Hepatic stellate cell (primary cell): ENCODE measurements at places on chromosomes 3 and 15.
A peak's percentile ranks its signal among the peaks of the same experiment; 100 is the strongest.

DNA sequence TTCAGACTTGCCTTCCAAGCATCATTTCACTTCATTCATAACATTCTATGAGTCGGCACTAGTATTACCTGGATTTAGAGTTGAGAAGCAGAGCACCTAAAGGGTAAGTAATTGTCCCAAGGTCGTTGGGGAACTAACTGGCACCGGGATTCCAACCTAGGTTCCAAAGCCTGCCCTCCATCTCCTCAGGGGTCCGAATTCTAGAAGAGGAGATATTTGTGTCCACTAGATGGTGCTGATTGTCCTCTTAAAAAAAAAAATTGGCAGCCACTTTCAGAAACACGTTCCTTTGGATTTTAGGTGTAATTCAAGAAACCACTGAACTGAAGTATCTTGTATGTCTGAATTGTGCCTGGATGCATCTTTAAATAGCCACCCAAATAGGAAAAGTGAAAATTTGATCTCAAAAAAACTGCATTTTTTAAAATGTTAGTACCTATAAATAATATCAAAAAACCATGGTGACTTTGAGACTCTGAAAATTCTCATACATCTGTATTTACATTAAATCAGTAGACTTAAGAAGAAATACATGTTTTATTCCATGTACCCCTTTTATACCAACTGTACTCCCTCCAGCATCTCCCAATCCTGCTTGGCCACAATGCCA is 3.9 kb upstream of the FSIP1 start:
- DNase-seq: peak; percentile 39

DNA sequence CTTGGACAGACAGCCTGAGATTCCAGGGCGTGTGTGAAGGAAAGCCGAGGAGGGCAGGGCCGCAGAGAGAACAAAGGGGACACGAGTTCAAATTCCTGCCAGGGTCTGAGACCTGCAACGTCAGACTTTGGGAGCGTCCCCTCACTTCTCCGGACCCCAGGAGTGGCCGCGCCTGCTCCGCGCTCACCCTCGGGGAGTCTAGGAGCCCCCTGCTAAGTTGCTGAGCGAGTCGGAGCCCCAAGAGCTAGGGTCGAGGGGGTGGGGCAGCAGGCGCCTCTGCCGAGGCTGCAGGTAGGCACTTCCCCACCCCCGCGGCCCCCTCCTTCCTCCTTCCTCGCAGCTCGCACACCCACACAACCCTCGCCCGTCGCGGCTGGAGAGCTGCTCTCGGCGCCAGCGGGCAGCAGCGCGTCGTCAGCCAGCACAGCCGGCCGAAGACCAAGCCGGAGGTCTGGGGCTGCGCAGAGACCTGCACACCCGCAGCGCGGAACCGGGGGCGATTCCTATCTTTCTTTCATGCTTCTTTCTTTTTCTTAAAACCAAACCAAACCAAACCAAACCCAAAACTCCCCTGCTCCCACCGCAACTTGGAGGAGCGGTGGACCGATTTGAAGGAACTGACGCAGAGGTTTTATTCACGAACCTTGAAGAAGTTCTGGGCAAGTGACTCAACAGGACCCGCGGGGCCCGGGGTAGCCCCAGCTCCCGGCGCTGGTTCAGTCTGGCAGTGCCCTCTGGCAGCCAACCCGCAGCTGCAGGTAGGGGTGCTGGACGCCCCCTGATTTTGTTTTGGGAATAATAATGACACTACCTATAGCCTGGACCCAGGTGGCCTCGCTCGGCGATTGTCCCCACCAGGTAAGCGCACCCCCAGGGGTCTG is at the start of gene ANKRD34C:
Gene ANKRD34C (plus strand): TSS at position 352 of the 881 bp plus-strand sequence. CDS start 10,563 bp downstream, outside the sequence.
- DNase-seq: no peak

DNA sequence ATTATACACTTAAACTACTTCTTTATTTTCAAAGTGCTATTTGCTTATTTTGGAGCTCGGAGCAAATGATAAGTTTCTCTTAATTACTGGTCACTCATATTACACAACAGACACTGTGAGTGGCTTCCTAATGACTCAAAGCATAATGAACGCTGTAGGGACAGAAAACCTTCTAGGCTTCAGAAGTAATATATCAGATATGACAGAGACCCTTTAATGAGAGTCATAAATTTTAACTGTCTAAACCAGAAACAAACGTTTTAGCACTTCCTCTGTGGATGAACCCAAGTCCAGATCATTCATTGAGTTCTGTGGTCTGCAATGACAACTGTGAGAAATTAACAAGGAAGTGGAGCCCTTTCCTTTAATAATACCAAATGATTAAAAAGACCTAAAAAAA is 66.6 kb downstream of the ARPP21 start:
- no peak for DNase-seq

DNA sequence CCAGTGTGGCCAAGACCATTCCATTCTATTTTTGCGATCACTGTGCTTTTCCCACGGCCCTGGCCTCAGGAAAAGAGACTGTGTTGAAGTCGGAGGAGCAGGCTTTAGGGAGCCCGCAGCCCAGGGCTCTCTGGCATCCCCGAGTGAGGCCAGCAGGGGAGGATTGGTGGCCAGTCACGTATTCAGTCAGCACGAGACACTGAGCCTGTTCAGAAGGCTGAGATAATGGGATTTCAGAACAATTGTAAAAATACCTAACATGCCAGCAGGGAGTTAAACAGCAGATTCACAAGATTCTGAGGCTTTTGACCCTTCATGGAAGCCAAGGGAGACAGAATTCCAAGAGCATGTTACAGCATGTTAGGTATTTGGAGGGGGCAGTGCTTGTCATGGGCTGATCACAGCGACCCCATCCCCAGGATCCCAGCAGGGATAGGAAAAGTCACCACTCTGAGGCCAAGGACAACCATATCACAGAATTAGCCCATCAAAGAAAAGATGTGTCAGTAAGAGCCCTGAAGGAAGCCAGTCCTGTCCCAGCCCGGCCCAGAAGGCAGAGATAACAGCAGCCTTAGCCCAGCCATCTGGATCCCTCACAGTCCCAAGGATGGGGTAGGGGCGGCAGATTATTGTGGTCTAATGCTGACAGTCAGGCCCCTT is 40.6 kb downstream of the AMOTL2 start:
- peak; percentile 86 for DNase-seq

DNA sequence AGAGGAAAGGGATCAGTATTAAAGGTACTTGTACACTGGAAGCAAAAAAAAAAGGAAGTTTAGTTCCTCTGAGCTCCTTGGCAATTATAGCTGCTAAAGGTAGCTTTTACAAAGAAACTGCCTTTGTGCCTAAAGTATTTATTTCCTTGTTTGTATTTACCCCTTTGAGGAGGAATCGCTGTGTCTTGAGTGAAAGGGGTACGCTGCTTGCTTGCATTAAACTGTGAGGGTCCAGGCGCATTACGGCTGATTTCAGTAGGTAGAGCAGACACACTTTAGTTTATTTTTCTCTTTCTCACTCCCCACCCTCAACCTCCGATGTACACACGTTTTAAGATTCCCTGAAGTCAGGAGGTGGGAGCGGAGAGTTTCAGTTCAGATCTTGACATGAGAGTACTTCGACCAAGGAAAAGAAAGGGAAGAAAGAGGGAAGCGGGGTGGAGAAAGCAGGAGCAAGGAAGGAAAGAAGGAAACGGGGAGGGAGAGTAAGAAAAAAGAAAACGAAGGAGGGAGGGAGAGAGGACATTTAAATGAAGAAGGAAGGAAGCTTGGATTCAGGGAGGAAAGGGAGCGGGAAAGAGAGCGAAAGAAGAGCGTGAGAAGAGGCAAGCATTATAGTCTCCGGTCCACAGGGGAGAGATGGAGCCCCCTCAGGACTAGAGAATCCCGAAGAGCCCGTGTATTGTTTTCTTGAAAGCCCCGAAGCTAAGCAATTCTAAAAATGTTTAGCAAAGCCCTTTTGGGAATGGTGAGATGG is 1.2 kb upstream of the MME start:
- DNase-seq: no peak

DNA sequence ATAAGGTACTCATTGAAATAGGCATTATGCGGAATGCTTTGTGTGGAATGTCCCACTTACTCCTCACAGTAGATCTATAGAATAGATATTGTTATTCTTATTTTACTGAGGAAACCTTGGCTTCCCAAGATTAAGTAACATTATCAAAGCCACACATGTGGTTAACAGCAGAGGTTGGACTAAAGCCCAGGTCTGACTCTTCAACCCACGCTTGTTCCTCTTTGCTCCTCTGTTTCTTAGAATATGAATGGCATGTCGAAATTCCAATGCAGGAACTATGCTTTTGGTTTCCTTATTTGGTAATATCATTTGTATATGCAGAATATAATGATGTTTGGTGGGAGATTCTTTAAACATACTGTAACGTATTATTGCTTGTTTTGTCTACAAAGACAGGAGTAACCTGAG is 818.8 kb upstream of the LMCD1 start:
- DNase-seq: peak; percentile 2

DNA sequence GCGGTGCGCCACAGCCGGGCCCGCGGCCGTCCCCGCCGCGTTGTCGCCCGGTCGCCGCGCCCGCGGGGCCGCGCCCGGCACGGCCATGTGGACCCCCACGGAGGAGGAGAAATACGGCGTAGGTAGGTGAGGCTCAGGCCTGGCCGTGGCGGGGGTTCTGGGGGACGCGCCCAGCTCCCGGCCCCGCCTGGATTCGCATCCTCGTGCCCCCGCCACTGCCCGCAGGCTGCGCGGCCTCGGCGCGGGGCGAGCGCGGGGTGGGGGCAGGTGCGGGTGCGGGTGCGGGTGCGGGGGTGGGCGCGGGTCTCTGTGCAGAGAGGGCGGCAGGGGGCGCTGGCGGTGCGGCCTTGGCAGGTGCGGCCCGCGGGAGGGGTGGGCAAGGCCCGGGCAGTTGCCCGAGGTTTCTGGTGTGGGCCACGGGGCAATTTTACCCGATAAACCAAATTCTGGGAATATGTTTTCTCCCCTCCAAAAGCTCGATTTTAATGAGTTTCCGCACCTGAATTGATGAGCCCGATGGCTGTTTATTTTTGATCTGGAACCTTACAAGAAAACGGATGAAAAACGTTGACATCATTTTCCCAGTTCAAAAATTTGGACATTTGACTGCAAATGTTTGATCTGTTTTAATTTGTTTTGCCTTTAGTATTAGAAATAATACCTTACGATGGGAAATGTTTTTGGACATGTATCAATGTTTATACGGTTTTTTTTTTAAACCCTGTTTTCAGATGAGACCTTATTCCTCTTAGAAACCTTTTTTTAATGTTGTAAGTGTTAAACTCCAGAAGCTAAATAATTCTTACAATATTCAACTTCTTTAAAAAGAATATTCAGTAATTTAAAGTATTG is 678 bp downstream of the DOCK3 start:
- no peak for DNase-seq

DNA sequence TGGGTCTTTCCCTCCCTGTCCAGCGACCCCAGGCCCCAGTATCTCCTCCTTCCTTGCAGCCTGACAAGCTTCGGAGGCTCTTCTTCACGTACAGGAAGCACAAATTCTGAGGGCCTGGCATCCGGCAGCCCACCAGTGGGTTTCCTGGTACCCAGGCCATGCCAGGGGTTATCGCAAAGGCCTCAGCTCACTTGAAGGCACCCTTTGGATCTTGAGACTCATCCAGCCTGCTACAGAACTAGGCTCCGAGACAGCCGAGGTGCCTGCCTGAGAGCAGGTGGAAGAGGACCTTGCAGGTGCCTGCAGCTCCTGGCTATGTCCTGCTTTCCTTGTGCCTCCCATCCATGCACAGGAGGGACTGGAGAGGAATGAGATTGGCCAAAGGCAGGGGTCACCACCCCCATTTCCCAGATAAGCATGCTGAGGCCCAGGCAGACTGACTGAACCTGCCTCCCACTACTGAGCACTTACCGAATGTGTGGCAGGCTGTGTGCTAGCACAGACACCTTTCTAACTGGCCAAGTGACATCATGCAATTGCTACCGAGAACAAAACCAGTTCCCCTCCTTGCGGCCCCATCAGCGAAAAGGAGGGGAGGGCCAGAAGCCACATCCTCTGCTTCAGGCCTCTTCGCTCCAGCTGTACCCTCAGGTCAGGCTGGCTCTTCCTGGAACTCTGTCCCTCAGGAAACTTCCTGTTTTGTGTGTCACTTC is 11.2 kb downstream of the SH2D7 start:
- DNase-seq: no peak

DNA sequence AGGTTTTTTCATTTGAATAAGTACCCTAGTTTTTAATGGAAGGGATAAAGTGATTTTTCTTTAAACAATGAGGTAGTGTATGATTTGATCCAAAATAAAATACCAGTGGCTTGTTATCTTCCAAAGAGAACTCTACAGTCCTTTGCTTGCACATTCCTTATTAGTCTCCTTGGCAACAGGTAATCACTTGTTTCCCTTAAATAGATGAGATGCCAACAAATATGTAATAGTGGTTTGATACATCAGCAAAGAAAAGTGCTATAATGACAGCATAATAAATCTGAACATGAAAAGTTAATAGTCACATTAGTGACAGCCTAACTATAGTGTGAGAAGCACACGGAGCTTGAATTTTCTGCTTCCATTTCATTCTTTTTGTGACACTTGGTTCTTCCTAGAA is 360.2 kb downstream of the ZNF385D start:
- DNase-seq: peak; percentile 7

GRCh38 chr15:52006702-52007340 is 12.2 kb upstream of the MAPK6 start:
- DNase-seq: no peak

DNA sequence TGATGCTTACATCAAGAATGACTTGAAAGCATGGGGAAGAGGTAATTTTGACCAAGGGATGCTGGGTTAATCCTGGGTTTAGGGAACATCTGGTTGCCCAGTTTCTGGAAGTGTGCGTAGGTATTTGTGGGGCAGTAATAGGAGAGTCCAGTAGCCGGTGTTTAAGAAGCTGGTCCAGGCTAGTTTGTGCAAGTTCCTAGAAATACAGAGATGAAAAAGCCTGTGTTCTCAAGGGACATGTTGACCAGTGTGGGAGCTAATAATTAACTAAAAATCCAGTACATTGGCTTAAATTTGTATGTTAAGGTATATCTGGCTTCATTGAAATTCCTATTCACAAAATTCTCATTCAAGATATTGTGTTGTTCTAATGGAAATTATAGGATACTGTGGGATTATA is 51.2 kb downstream of the UBE2E2 start:
- no peak for DNase-seq

GRCh38 chr15:51714911-51715310 is 22.5 kb downstream of the LYSMD2 start:
- DNase-seq: no peak

- peak; percentile 79 for DNase-seq
Measured at GRCh38 chr3:11718637-11719405, 75.1 kb upstream of the VGLL4 start.

GRCh38 chr3:129004639-129005295 is 3.7 kb downstream of the EFCC1 start:
- no peak for DNase-seq

DNA sequence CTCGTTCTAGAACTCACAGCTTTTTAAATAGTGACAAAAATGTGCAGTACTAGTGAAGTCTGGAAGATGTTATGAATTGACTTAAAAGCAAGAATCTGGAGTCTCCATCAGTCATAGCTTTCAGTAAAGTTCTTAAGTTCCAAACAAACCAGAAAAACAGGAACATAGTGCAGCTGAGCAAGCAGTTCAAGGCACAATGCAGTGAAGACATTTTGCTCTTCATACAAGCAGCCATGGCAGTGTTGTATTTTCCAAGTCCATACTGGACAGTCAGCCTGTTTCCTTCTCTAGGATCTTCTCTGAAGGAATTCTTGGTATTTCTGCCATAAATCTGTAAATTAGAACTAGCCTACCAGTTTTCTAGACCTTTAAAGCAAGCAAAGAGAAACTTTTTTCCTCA is 90.5 kb downstream of the LRRC28 start:
- no peak for DNase-seq
